Lower leg skin (tissue), 4 donors: ENCODE measurements at places on chromosomes 12 and 14. TPM values are rescaled to one million over a fixed set of nuclear protein-coding genes. Genes with fewer than 3 reads are reported as not detected.
A peak's percentile ranks its signal among the peaks of the same experiment; 100 is the strongest.

The SYNDIG1L gene
- total RNA-seq = 0.69 TPM

DNA sequence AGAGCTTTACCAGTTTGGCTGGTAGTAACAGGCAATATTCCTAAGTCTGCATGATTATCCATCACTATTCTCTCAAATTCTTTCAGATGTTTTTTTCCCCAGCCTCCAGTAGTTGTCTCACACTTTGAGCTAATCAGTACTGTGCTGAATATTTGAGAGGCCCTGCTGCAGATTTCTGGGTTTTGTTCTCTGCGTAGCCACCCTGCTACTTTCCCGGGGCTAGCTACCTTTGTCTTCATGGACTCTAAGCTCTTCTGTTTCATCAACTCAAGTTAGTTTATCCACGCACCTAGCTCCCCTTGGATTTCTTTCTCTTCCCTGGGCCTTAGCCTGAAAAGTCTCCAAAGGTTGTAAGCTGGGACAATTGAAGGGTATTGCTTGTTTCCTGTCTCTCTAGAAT, 73.0 kb downstream of the FUT8 start:
- no peak for DNase-seq

The LHX5 gene
- total RNA-seq = not detected

- no peak for DNase-seq
Observed at GRCh38 chr14:102195446-102195845, 55.7 kb downstream of the WDR20 start.

GRCh38 chr12:48331399-48331798, 19.3 kb downstream of the ZNF641 start:
- no peak for DNase-seq

GRCh38 chr12:109785854-109786253, 47.3 kb downstream of the TRPV4 start:
- no peak for DNase-seq

DNA sequence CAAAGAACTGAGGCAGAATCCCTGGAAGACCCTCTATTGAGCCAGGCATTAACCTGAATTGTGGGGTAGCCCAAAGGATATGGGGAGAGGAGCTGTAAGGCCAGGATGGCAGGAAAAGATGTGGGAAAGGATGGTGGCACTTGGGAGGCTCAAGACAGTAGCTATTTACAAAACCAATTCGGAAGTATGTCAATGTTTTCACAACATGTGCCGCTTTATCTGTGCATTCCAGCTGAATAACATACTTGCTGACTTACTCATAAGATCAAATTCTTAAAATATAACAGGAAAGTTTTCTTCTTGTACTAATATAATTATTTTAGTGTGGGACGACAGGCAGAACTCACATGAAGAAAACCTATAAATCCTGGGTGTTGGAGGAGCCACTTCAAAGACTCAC, 10.6 kb downstream of the BBS10 start:
- no peak for DNase-seq

DNA sequence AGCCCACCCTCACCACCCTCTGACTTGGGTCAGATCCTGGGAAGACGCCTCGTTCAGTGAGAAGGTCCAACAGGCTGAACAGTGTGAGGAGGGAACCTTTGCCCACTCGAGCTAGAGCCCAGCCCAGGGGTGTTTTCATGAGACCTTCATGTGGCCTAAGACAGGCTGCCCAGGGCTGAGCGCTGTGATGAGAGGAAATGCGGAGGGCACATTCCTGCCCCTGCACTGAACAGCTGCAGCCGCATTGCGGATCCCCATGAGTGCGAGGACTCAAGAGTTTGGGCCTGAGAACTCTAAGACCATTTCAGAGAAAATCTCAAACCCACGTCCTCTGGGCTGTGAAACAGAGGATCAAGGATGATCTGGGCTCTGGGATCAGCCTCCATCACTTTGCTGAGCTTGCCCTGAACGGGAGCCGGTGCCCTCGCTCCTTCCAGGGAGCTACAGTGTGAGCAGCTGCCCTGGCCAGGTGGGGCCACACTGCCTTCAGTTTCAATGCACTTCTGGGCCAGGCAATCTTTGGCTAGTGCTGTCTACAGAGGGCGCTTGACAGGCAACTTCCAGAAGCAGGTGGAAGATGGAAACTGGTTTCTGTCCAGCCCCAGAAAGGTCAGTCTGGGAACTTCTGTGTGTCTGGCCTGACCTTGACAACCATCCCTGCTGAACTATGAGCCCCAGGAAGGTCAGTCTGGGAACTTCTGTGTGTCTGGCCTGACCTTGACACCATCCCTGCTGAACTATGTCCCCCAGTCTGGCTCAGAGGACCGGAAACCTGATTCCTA, 43.5 kb upstream of the P2RX7 start:
- no peak for DNase-seq

- no peak for DNase-seq
Observed at GRCh38 chr14:68714991-68715924, 77.6 kb downstream of the ZFP36L1 start.

GRCh38 chr14:77562681-77563080, 53.8 kb downstream of the SPTLC2 start:
- no peak for DNase-seq

- DNase-seq = no peak
Observed at GRCh38 chr14:50452296-50452695, 55.6 kb upstream of the CDKL1 start.

DNA sequence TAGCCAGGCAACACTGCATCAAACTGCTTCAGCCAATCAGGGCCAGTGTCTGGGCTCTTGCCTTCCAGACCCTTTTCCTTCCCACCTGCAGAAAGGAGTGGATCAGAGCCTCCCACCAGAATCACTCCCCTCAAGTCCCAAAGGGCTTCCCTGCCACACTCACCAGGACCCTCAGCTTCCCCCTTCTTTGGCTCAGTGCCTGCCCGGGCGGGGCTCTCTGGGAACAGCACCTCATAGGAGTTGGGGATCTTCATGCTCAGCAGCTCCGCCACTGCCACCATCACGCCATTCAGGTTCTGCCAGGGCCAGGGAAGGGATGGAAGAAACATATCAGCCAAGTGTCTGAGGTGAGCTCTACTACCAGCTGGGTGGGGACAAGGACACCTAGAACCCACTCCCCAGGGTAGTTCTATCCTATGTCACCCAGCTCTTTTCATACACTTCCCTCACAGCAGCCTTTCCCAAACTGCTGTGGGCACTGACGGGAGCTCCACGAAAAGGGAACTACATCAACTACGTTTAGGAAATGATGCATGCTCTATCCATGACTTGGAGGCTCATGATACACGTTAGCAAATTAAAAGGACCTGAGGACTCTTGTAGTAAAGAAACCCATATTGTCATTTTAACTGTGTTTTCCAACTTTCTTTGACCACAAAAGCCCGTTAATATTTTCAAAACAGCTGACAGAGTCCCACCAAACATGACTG, 9.4 kb upstream of the PRKAG1 start:
- DNase-seq = peak; percentile 82

- DNase-seq = no peak
Observed at GRCh38 chr12:53862831-53863230, 75.8 kb upstream of the HOXC13 start.

GRCh38 chr14:81633496-81633895, 99.8 kb upstream of the SEL1L start:
- DNase-seq = no peak

GRCh38 chr14:100882026-100882967, 21.2 kb downstream of the RTL1 start:
- no peak for DNase-seq

GRCh38 chr12:28086521-28087155, 103.6 kb upstream of the CCDC91 start:
- DNase-seq = no peak

The MFAP5 gene
- total RNA-seq = 117 TPM

GRCh38 chr12:117064049-117064448, 35.2 kb downstream of the TESC start:
- DNase-seq = no peak

The LBHD2 gene
- total RNA-seq = not detected

The ANHX gene
- total RNA-seq = not detected

DNA sequence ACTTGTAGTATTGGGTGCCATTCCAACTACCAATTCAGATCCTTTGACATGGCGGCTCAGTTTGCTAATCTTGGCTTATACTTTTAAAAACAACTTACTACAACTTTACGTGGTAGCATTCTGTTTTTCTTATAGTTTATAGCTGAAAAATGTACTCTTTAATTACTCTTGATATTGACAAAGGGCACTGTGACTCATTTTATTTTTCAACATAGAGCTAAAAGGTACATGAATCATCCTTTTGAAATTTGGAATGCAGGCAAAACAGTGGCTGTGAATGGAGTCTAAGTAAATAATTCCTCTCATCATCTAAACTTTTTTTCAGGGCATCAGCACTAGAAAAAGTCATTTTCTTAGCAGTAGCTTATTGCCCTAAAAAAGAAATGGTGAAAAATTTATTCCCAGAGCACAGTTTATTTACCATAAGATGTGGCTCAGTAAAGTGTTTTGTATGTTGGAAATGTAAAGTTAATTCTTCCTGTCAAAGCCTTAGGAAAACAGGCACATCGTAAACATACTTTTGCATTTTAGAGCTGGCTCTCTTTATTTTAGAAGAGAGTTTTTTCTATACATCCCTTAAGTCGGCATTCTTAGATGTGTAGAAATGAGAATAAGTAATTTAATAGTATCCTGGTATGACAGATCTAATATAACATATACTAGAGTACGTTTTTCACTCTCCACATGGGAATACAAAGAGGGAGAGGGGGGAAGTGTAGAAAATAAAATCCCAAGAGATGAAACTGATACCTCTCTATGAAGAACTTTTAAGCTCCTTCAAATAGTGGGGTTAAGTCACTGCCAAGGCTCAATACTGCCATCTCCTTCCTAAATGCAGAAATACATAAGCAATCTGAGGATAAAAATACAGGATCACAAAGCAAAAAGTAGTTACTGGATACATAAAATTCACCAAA, 55.2 kb downstream of the SLC25A21 start:
- DNase-seq = no peak

GRCh38 chr14:103546652-103547454, 15.6 kb downstream of the BAG5 start:
- DNase-seq = no peak

- peak; percentile 73 for DNase-seq
Observed at GRCh38 chr12:55670276-55670675, 33.6 kb downstream of the OR10P1 start.

The PARP11 gene
- 0.34 TPM for total RNA-seq

DNA sequence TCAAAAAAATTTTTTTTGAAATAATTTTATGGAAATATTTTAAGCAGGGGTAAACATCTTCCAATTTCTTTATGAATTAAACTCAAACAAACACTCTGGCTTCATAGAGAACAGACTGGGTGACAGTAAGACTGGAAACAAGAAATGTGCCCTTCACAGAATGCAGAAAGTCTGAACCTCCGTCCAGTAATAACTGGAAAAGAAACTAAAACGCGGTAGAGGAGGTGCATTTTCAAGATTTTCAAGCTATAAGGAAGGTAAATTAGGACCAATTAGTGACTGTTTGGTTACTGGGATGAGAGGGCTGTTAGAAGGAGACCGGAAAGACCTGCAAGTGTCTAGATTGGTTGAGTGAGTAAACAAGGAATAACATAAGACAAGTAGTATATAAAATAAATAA, 245.7 kb downstream of the CEP128 start:
- DNase-seq = no peak

GRCh38 chr14:22520796-22521195, 68.2 kb downstream of the DAD1 start:
- no peak for DNase-seq

DNA sequence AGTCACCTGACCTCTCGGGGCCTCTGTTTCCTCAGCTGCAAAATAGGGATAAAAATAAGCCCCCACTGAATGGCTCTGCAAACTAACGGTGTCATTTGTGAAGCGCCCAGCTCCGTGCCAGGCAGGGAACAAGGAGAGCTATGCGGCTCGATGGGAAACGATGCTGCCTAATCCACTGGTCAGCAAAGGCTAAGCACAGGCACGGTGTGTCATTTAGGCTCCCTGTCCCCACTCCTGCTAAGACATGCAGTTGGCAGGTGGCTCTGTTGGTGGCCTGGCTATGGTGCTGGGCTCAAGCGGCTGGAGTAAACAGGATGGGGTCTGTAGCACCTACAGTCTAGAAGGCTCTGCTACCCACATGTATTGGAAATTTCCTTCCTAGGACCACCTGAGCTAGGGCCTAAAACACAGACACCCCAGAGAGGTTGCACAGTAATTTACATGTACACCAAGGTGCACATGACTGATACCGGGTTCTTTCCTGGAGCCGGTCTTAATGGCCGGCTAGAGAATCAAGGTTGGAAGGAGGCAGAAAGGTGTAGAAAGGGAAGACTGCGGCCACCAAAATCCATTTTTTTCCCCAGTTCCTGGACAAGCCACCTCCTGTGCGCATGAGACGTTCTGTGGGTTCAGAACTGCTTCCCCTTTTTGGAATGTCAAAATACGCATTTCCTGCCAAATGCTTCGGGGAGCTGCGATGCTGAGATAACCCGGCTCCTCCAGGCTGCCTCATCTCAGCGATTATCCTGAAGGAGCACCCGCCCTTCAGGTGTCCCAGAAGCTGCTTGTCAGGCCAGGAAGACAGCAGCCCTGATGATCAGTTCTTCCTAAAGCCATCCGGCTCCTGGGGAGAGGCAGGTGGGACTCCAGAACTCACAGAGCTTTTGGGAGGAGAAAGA, 1.0 kb downstream of the CACNA2D4 start:
- no peak for DNase-seq

The RNF212B gene
- total RNA-seq = not detected

DNA sequence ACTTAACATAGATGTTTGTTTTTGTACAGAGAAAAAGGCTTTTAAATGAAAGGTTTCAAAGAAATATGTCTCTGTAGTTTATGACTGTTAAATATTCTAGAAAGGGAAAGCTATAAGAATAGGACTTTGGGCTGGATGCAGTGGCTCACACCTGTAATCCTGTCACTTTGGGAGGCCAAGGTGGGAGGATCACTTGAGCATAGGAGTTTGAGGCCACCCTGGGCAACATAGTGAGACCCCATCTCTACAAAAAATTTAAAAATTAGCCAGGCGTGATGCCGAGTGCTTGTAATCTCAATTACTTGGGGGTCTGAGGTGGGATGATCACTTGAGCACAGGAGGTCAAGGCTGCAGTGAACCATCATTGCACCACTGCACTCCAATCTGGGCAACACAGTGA, 11.4 kb downstream of the GPX2 start:
- DNase-seq = no peak

DNA sequence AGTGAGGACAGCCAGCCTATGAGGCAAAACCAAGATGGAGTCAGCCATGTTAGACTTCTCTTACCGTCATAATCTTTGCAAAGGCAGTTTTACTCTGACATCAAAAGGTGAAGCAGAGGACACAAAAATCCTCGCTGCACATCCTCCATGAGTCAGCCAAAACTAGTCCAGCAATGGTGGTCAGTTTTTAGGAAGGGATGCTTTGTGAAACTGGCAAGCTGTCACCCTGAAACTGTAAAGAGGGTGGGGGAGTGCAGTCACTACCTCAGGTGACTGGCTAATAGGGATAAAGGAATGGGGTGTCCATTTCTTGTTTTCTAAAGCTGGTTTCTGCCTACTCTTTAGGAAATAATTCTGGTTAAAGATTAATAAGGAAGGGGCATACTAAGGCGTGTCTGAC, 5.4 kb upstream of the CIPC start:
- DNase-seq = no peak

The NRXN3 gene
- 2.4 TPM for total RNA-seq

GRCh38 chr12:15806826-15807225, 17.6 kb upstream of the EPS8 start:
- no peak for DNase-seq
